Activated T-cell treated with anti-CD3 and anti-CD28 coated beads, Interleukin-2, amount 50 U/mL, for 24 hours (primary cell): ENCODE measurements at places on chromosomes 7 and 10.

GRCh38 chr10:74973741-74974392 is 137.6 kb upstream of the SAMD8 start:
- no peak for DNase-seq

GRCh38 chr7:90345016-90345415 is 1.5 kb upstream of the GTPBP10 start:
- no peak for DNase-seq

GRCh38 chr7:94028768-94029167 is 24.6 kb upstream of the BET1 start:
- DNase-seq: no peak

GRCh38 chr7:158527915-158528502 is 59.6 kb downstream of the PTPRN2 start:
- no peak for DNase-seq

DNA sequence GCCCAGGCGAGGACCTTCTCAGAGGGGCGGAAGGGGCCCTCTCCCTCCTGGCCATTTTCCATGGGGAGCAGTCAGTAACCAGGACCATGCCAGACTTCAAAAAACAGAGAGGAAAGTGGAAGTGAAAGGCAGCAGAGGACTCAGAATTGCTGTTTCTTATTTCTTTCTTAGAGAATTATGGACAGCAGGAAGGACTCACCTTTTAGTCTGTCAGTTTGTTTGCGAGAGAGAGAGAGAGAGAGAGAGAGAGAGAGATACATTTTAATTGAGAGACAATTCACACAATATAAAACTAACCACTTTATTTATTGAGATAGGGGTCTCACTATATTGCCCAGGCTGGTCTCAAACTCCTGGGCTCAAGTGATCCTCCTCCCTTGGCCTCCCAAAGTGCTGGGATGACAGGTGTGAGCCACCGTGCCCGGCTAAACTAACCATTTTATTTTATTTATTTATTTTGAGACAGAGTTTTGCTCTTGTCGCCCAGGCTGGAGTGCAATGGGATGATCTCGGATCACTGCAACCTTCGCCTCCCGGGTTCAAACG is 24.5 kb downstream of the SCD start:
- no peak for DNase-seq

- DNase-seq: no peak
These were observed 51.0 kb downstream of the UNC5B start for GRCh38 chr10:71263376-71263775.

- DNase-seq: no peak
These were observed 28.5 kb downstream of the CCSER2 start for GRCh38 chr10:84356928-84357327.

GRCh38 chr10:71696628-71697326 is 22.8 kb downstream of the C10orf105 start:
- DNase-seq: peak; percentile 80

- DNase-seq: no peak
These were observed 40.9 kb downstream of the ACSM6 start for GRCh38 chr10:95234951-95235350.

DNA sequence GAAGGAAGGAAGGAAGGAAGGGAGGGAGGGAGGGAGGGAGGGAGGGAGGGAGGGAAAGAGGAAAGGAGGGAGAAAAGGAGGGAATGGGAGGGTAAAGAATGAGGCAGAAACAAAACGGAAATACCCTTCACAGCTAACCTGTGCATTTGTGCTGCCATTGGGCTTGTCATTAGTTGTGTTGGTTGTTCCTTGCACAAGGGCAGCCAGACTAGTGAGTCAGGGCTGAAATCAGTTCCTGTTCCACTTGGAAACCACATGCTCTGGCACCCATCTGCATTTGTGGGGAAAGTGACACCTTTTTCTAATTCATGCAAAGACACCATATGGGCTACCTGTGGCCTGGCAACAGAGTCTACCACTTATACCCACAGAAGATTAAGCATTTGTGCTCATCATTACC is 1004.0 kb upstream of the C7orf33 start:
- DNase-seq: no peak

GRCh38 chr10:127734753-127735152 is 2.2 kb upstream of the FOXI2 start:
- no peak for DNase-seq

GRCh38 chr7:136501151-136501550 is 367.3 kb upstream of the CHRM2 start:
- no peak for DNase-seq

- DNase-seq: no peak
These were observed 2.8 kb upstream of the ABI1 start for GRCh38 chr10:26863351-26864076.

DNA sequence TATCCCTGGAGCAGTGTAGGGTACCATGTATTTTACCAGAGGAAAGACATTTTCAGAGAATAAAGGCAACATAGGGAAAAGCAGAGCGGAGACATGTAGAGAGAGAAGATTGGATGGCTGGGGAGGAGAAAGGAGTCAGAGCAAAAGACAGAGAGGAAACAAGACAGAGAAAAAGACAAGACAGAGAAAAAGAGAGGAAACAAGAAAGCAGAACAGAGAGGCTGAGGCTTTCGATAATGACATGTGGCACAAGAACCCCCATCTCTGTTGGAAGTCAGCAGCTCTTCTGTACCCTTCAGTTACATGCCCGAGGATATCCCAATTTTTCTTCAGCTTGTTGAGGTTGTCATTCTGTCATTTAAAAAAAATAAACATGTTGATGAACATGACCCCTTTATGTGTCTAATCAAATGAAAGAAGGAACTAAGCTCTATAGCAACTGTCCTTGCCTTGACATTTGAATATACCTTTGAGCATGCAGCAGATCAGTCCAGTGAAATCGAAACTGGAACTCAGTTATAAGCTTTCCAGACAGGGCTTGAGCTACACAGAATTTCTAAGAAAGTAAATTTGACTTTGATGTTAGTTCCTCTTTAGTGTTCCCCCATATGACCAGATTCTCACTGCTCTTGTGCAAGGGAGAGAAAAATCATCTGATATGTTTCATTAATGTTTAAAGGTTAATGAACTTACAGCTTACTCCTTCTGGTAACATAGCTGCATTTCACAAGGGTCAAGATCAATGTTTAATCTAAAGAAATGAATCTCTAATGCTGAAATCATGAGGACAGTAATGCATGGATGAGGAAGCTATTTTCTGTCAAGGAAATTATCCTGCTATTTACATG is 75.1 kb upstream of the SP4 start:
- DNase-seq: no peak

- DNase-seq: no peak
These were observed 237.5 kb upstream of the PRSS1 start for GRCh38 chr7:142511801-142512200.

DNA sequence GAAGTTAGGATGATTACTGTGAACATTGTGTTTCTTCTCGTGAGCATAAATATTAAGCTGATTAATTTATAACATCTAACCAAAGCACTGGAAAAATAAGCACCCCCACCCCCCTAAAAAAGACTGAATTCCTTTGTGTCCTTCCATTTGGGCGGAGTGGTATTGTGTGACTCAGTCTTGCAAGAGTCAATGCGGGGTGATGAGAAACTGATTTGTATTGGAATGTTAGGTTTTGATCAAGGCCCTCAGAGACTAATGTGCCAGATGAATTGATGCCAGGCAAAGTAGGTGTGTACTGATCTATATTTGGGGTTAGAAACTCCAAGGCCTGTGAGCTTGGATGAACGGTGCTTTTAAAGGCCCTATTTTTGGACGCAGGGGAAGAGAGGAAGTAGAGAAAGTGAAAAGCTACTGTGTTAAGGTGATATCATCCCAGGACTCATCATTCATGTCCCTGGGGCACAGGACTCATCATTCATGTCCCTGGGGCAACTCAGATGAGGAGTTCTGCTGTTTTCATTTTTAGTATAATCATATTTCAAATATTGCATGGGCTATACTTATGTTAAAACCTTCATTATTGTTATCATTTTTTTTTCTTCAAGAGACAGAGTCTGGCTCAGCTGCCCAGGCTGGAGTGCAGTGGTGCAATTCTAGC is 61.3 kb upstream of the PTN start:
- no peak for DNase-seq

- no peak for DNase-seq
These were observed 20.7 kb downstream of the ADRB1 start for GRCh38 chr10:114064151-114065048.

GRCh38 chr7:26588511-26588910 is 275.9 kb downstream of the SKAP2 start:
- no peak for DNase-seq

DNA sequence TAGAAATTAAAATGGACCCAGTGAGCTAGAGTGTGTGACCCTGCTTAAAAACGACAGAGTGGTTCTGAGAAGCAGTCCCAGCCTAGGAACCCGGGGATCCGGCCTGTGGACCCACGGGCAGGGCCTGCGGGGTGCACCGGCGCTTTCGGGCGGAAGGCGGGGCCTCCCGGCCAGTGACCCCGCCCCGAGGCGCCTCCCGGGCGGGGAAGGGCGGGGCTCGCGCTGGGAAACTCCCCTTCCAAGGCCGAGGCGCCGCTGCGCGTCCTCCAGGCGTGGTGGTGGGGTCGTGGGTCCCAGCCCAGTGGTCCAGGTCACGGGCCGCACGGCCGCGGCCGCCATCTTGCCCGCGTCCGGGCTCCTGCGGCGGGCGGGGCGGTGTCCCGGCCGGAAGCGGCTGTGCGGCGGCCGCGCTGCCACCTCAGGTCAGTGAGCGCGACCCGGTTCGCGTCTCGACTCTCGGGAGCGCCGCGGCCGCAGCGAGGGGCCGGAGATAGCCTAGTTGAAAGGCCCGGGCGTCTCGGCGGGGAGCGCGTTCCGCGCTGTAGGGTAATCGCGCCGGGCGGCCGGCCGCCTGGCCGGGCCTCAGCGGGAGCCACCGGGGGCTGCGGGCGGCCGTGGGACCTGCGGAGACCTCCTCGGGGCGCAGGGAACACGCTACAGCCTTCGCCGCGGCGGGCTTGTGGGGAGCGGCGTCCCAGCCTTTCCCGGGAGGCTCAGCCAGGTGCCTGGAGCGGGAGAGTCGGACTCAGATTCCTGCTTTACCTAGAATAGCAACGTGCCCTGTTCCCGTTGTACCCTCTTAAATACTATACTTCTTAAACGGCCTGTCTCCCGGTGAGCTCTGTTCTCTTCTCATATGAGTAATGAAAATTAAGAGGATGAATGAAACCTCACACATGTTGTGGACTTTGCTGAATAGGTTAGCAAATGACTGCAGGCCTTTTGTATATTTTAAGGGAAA is at the start of gene MIOS:
Gene MIOS, plus strand, starts transcription at position 234 of the 961 bp plus-strand sequence. CDS start 5,592 bp downstream, outside the sequence.
- DNase-seq: peak; percentile 92

DNA sequence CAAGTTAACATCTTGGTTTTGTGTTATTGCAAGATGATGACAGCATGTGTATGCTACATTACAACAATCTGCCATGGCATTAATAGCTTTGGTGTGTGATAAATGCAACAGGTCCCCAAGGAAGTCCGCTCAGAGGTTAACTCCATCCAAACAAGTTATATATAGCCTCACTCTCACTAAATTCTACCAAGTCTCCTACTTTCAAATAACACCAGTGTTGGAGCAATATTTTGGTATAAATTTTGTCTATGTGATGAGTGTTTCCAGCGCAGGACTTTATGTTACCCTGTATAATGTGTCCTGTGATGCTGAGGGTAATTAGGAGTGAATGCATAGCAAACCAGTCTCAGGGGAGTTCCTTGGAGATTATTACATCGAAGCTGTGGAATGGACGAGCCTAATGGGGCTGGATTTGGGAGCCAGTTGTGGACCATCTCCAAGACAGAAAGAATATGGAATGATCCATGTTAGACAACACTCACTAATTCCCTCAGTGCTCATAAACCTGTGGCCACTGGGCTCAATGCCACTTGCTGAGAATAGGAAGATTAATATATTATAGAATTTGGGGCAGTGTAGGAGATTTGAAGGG is 127.6 kb upstream of the CXCL12 start:
- DNase-seq: no peak

- no peak for DNase-seq
These were observed 24.6 kb downstream of the AGK start for GRCh38 chr7:141575654-141576448.

- DNase-seq: no peak
These were observed 1.9 kb downstream of the PIK3AP1 start for GRCh38 chr10:96718304-96718990.

DNA sequence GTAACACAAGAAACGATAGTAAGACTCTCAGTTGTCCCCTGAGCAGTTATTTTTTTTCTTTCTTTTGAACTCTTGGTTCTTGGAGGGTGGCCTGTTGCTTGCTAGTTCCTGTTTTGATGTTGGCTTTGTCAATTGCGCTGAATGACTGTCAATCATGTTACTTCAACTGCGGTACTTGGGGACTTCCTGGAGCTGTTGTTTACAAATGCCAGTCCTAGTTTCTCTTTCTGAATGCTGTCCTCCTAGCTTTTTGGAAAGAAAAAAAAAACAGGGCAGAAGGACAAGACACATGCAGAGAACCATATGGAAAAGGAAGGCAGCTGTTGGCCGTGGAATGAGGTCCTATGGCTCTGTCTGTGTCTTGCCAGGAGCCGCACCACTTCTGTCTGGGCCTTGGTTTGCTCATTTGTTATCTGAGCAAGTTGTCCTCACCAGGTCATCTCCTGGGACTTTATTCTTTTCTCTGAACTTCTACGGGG is 7.0 kb upstream of the PDCD4 start:
- DNase-seq: no peak

DNA sequence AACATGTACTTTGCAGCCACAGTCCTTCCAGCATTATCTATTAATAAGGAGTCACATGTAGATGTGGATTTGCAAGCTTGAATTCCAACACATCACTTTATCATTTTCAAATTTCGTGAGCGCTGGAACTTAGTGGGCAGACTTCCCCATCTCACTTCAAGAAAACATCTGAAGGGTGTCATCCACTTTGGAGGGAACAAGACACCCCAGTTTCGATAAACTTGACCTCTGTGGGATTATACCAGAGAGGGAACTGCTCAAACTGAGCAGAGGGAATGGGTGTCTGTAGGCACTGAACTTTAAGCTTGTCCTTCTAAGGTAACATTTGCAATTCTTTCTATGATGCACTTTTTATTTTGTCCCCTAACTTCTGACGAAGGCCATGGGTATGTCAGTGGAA is 27.5 kb downstream of the ADRB1 start:
- no peak for DNase-seq

- no peak for DNase-seq
These were observed 338.8 kb upstream of the SHH start for GRCh38 chr7:156151078-156151477.

DNA sequence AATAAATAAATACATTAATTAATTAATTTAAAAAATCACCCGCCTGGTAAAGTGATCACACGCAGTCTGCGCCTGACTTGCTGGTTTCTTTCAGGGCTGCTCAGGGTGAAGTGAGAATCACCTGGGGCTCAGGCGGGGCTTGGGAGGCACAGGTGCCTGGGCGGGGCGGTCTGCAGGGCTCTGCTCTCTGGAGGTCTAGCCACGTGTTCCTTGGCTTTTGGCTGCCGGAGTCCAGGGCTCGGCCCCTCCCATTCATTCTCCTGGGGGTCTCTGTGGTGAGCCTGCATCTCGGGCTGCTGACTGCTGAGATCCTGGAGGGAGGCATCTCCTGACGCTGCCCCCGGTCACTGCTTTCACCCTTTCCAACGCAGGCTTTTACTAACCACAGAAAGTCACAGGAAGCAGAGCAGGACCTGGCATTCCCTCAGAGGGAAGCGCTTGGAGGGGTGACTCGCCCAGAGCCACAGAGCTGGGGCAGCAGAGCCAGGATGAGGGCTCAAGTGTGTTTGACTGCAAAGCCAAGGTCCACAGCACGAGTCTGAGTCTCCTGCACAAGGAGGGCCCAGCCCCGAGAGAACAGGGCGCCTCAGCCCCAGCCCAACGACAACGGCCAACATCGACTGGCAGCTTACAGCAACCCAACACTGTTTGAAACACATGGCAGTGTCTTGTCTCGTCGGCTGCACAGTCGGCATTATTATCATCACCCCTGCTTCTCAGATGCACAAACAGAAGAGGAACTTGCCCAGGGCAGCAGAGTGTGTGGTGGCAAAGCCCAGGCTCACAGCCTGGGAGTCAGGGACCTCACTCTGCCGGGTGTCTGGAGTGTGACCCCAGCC is 22.4 kb upstream of the MNX1 start:
- DNase-seq: no peak
